ENCODE measurements at places on chromosomes 3 and 15. TPM values are rescaled to one million over a fixed set of nuclear protein-coding genes. Genes with fewer than 3 reads are reported as not detected.
A peak's percentile ranks its signal among the peaks of the same experiment; 100 is the strongest.

GRCh38 chr3:23859012-23859743 is 53.4 kb downstream of the UBE2E1 start:
- peaks cover 44% of the 10 kb centered on the region for H3K4me1 ChIP-seq
- H3K36me3 ChIP-seq: peaks cover 6% of the 10 kb centered on the region
- no peak for DNase-seq
- H3K27me3 ChIP-seq: no peaks in the 10 kb centered on the region

- H3K27ac ChIP-seq: no peak overlapping the region
- no peak for DNase-seq
- H3K4me1 ChIP-seq: peaks cover 32% of the 10 kb centered on the region
- peaks cover 19% of the 10 kb centered on the region for H3K36me3 ChIP-seq
Measured at GRCh38 chr3:124760601-124761000, 30.3 kb downstream of the UMPS start.

Gene GREM1
- total RNA-seq: 294 TPM

DNA sequence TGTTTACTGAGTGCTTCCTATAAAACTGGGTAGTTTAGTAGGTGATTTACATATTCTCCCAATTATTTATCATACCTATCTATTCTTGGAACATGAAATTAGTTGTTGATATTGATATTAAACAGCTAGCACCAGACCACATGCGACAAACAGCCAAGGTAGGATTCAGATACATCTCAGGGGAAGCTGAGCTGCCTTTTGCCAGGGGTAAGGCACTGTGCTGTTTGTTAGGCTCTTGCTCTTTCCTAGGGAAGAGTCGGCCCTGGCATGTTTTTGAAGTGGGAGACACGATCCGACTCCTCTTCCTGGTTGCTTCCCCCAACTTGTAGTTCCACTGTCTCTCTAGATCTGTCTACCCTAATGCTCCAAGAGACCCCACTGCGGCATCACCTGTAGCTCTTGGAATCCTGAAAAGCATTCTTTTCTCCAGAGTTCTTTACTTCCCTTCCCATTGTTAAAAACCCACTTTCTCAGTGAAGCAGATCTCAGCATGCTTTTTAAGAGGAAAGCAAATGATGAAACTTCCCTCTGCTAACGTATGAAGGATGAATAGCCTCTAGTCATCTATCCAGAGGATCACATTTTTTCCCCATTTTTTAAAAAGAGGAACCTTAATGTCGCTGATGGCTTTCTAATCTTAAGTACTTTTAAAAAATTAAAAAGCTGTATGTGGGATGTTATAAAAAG is 138.4 kb downstream of the GHSR start:
- H3K4me1 ChIP-seq: peaks cover 33% of the 10 kb centered on the region
- H3K27me3 ChIP-seq: no peaks in the 10 kb centered on the region
- H3K27ac ChIP-seq: peak overlapping the region; percentile 23
- no peak for DNase-seq
- H3K36me3 ChIP-seq: peaks cover 75% of the 10 kb centered on the region
- H3K4me3 ChIP-seq: no peak overlapping the region

GRCh38 chr3:160486459-160486869 is 36.9 kb upstream of the TRIM59 start:
- H3K36me3 ChIP-seq: no peaks in the 10 kb centered on the region
- H3K27me3 ChIP-seq: no peaks in the 10 kb centered on the region
- H3K4me1 ChIP-seq: peaks cover 21% of the 10 kb centered on the region
- no peak overlapping the region for H3K4me3 ChIP-seq
- DNase-seq: no peak
- no peak overlapping the region for H3K27ac ChIP-seq

- DNase-seq: no peak
- no peak overlapping the region for H3K4me3 ChIP-seq
- H3K27me3 ChIP-seq: peaks cover 10% of the 10 kb centered on the region
- no peak overlapping the region for H3K27ac ChIP-seq
- H3K36me3 ChIP-seq: no peaks in the 10 kb centered on the region
Measured at GRCh38 chr15:88681610-88682221, 42.9 kb downstream of the ISG20 start.

DNA sequence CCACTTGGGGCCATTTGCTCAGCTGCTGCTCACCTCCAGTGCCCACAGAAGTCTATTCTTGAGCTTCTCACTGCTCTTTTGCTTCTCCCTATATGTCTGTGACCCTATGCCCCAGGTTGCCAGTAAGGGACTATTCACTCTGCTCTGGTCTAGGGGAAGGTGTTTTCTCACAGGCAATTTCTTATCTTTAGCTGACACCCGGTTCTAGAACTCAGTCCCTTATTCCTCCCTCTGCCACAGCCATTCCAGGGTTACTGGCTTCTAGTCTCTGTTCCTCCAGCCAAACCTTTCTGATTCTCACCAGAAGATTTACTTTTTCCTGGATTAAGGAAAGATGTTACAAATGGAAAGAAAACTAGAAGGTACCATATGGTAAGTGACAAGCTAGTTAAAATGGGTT is 574.0 kb downstream of the NTRK3 start:
- H3K4me1 ChIP-seq: no peaks in the 10 kb centered on the region
- no peak for DNase-seq
- no peaks in the 10 kb centered on the region for H3K27me3 ChIP-seq
- H3K27ac ChIP-seq: no peak overlapping the region

DNA sequence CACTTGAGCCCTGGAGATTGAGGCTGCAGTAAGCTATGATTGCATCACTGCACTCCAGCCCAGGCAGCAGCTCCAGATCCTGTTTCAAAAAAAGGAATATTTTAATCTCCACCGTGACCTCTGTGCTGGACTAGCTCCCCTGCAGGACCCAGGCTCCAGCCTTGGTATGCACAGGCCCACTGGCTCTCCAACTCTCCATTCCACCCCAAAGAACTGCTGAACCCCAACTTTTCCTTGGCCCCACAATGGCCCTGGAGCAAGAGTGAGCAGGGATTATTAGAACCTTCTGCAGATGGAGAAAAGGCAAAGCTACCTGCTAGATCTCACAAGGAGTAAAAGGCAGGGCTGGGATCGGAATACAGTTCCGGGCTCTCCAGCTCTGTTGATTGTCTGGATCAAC is 32.8 kb upstream of the SFMBT1 start:
- H3K27ac ChIP-seq: no peak overlapping the region
- no peaks in the 10 kb centered on the region for H3K36me3 ChIP-seq
- DNase-seq: no peak

GRCh38 chr3:187777331-187777941 is 32.2 kb upstream of the BCL6 start:
- no peak overlapping the region for H3K4me3 ChIP-seq
- H3K27ac ChIP-seq: no peak overlapping the region
- no peaks in the 10 kb centered on the region for H3K4me1 ChIP-seq
- H3K27me3 ChIP-seq: no peaks in the 10 kb centered on the region
- DNase-seq: no peak

- no peaks in the 10 kb centered on the region for H3K36me3 ChIP-seq
- H3K27me3 ChIP-seq: peaks cover 10% of the 10 kb centered on the region
- H3K27ac ChIP-seq: no peak overlapping the region
- peaks cover 7% of the 10 kb centered on the region for H3K4me1 ChIP-seq
- no peak overlapping the region for H3K4me3 ChIP-seq
- no peak for DNase-seq
Measured at GRCh38 chr15:61124195-61124594, 104.9 kb downstream of the RORA start.

Gene GP5
- 0.10 TPM for total RNA-seq

Gene UROC1
- not detected for total RNA-seq
